Stimulated activated CD4-positive, alpha-beta T cell treated with anti-CD3 and anti-CD28 coated beads, TNF-alpha, amount 100 ng/mL, for 1 hour (primary cell): ENCODE measurements at places on chromosomes 11 and 22.
A peak's percentile ranks its signal among the peaks of the same experiment; 100 is the strongest.

DNA sequence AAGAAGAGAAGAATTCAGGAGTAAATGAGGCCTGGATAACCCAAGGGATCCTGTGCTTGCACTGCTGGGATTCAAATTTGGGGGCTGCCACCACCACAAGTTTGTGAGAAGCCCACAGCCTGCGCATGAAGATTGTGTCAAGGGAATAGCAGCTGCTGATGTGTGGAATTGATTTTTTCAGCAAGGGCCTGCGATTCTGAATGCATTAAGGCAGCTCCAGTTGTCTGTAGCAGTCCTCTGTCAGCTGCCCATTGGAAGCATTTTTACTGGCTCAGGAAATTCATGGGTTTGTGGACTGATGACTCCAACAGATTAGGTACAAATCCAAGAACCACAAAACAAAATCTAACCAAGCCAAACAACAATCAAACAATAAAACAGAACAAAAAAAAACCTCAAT is 14.0 kb downstream of the ARVCF start:
- no peak for DNase-seq

- peak; percentile 65 for DNase-seq
Measured at GRCh38 chr22:50544078-50544745, 1.5 kb upstream of the KLHDC7B start.

- DNase-seq: no peak
Measured at GRCh38 chr11:64112771-64113461, 53.0 kb downstream of the MACROD1 start.

GRCh38 chr11:42098075-42098474 is 638.6 kb upstream of the LRRC4C start:
- DNase-seq: no peak

GRCh38 chr11:109731451-109731850 is 309.5 kb downstream of the C11orf87 start:
- no peak for DNase-seq

GRCh38 chr11:72519220-72519881 is 85.0 kb upstream of the CLPB start:
- DNase-seq: no peak

DNA sequence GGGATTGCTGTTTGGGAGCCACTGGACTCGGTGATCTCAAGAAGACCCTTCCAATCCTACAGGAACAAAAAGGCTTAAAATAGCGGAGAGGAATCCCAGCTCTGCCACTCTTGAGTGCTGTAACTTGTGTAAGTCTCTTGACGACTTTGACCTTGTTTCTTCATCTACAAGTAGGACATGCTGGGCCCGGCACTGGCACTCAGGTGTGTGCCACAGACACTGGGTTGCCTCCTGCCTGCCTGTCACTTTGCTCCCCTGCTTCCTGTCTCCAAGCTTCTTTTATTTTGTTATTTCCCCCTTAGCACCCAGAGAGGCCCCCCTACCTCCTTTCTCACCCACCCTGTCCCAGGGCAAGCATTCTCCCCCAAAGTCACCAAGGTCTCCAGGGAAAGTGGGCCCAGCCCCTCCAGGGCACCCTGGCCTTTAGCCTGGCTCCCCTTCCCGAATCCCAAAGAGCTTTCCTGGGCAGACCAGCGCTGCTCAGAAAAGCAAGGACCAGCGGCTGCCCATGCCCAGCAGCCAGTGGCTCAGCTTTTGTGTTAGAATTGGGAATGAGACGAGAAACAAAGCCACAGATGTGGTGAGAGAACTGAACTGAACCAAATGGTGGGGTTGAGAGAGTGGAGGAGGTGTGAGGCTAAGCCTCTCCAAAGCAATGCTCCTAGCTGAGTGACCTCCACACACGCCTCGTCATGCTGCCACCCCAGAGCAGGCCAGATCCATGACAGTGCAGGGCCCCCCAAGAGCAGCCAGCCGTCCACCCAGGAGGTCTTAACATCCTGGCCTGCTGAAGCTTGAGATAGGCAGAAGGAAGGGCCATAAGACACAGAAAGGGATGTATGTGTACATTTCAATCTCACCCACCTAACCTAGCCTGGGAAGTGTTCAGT is 4.5 kb downstream of the TRIM29 start:
- DNase-seq: no peak

DNA sequence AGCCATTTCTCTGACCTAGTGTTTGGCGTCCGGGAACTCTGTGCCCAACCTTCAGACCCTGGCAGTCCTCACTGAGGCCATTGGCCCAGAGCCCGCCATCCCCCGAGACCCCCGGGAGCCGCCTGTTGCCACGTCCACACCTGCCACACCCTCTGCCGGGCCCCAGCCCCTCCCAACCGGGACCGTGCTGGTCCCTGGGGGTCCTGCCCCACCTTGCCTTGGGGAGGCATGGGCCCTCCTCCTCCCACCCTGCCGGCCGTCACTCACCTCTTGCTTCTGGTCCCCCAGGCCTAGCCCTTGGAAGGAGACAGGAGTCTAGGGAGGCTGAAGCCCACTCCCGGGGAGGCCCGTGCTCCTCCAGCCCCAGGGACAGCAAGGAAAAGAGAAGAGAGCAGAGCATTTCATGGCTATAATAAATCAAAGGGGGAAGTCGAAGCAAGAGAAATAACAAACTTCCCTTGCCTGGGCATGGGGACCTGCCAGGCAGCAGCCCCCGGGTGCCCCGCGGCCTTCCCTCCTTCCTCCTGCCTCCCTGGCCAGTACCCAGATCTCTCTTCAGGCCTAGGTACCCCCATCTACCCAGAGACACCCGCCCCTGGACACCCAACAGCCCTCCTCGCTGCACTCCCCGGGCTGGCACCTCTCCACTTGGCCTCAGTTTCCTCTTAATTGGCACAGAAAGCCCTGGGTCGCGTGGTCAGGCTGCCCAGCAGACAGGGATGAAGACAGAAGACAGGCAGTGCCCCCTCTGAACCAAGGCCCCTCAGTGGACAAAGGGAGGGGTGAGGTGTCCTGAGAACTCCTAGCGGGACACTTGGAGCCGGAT is 13.0 kb upstream of the SLC39A13 start:
- no peak for DNase-seq

GRCh38 chr11:33089776-33090175 is 50.4 kb downstream of the TCP11L1 start:
- DNase-seq: no peak

GRCh38 chr11:77101043-77101537 is 1.6 kb upstream of the OMP start:
- no peak for DNase-seq

GRCh38 chr11:12122083-12122482 is 11.7 kb downstream of the MICAL2 start:
- DNase-seq: no peak

DNA sequence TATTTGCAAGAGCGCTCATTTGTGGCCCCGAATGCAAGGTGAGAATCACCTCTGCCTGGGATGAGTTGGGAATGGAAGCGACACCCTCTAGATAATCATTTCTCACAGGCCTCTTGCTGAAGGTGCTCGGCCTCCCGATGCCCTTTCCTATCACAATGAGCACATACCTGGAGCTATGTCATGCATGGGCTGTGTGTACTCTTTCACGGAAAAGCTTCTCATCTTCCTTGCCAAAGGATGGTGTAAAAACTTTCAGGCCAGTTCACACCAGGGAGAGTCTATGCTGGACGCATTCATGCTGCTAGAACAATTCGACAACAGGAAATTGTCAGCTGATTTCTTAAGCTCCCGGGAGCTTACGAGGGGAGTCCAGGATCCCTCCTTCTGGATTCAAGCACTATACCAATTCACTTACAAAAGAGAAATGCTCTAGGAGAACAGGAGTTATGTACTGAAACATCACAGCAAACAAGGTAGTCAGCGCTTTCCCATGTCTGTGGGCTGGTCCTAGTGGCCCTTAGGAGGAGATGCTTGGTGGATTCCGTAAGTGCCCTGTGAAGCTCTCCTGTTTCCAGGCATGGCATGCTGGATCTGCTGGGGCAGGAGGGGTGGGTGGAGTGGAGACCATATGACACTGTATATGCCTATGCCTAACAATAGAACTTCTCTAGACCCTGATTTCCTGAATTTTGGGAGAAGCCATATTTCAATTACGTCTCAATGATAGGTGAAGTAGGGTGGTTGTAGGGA is 53.1 kb upstream of the B3GAT1 start:
- no peak for DNase-seq

GRCh38 chr11:16111690-16112089 is 244.7 kb downstream of the SOX6 start:
- no peak for DNase-seq

DNA sequence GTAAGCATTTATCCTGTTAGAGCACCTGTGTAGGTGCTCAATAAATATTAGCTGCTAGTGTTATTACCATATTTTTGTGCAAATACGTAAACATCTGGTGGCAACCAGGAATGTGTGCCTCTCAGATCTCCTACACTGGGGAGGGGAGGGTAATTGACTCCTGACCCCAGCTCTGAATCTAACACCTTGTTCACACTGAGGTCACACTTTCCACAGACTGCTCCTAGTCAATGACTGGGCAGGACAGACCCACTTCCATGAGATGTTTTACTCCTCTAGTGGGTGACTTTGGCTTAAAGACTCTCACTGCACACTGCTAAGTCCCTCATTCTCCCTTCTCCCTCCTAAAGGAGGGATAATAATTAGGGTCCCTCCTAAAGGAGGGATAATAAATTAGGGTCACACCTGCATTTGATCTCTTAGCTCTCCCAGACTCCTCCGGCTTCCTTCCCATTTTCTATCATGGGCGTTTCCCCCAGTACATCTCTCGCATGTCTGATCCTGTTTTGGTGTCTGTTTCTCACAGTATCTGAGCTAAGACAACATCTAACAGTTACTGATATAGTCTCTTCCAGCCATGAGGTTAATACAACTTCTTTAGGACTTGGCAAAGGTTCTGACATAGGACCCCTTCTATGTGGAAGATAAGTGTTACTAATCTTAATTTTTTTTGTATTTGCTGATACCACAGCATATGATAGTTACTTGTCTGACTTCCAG is 8.0 kb downstream of the CSTPP1 start:
- no peak for DNase-seq

DNA sequence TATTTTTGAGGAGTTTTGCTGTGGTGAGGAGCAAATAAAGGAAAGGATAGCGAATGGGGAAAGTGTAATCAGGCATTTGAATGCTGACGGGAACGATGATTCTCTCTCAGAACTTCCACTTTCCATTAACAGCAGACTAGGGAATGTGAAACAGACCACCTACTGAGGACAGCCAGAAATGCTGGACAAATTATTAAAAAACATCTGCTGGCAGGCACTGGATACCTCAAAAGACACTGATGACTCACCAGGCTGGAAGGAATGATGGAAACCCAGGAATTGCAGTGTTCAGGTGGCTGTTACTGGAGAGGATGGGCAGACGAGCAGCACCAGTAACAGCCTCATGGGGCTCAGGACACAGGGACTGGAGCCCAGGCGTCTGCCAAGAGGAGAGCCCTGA is 33.4 kb downstream of the PLA2G6 start:
- no peak for DNase-seq

- DNase-seq: no peak
Measured at GRCh38 chr11:19499026-19499669, 213.5 kb upstream of the NAV2 start.

DNA sequence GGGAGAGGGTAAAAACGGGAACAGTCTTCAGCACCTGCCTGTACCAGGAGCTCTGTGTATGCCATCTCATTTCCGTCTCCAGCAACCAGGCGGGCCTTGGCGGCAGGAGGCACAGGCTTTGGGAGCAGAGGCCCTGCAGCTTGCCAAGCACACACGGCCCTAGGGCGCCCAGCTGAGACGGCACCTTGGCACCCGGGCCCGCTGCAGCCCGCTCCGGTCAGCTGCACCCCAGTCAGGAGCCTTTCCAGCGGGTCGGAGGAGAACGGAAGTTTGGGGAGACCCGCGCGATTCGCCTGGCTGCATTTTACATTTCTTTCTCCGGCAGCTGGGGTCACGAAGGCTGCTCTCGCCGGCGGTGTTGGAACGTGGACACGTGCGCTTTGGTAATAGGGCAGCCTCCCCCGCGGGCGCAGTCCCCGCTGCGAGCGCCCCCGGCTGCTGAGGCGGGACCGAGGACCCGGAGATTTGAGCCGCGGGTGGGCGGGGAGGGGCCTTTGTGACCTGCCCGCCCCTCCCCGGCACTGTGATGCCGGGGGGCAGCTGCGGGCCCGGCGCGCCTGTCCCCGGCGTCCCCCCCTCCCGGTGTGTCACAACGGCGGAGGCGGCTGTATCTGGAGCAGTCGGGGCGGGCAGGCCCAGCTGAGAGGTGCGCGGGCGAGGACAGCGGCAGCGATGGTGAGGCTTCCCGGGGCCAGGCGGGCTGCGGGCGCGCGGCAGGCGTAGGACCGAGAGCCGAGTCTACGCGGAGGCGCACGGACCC is at the start of gene TUBA8:
Gene TUBA8, plus strand, starts transcription at position 616 of the 760 bp plus-strand sequence. Its CDS starts 57 bp downstream, at position 673.
- DNase-seq: peak; percentile 15

DNA sequence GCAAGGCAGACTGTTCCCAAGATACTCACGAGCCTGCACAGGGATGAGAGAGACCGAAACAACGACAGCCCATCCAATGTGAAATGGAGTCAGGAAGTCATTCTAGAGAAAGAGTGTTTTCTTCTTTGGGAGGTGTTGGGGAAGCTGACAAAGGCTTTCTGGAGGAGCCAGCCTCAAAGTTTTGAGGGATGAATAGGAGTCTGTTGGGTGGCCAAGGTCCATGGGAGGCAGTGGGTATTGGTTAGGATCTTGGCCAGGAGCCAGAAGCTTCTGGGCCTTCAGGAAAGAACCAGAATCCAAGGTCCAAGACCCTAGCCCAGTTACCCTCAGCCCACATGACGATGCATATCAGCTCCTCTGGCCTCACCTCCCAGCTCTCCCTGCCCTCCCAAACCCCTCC is 59.9 kb upstream of the SHISAL1 start:
- DNase-seq: no peak

GRCh38 chr11:69385832-69386427 is 92.0 kb downstream of the MYEOV start:
- DNase-seq: no peak

- DNase-seq: no peak
Measured at GRCh38 chr22:48729499-48730171, 1098.0 kb downstream of the BRD1 start.

DNA sequence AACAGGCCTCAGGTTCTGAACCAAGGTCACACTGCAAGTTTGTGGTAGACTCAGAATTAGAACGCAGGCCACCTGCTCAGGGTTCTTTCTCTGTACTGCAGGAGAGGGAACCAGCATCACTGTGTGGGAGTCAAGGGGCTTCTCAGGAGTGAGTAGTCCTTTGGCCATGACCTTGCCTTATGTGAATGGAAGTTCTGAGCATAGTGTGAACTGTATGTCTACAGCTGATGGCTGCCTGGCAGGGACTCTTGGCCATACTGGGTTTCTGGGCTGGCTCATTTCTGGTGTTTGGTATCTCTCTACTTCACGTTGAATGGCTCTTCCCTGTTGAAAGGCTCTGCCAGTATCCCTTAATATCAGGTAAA is 40.1 kb upstream of the TUB start:
- DNase-seq: no peak

DNA sequence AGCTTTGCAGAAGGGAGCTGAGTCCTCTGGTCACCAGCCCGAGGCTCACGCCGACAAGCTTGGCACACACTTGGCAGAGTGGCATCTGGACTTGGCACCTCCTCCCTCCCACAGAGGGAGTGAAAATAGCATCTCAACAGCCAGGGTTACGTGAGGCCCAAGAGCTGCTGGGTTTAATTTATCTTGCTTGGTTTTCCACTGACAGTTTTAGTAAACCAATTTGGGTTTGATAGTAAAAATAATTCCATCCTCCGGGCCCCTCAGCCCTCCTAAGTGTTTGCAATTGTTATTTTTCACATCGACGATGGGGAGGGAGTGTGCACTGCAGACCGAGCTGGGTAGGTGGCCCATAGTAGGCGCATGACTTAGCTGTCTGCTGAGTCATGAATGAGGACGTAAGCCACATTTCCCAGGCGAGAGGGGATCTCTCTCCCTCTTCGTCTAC is 107.6 kb upstream of the ASPHD2 start:
- DNase-seq: no peak
